ENCODE measurements at places on chromosomes 13 and 19. TPM values are rescaled to one million over a fixed set of nuclear protein-coding genes. Genes with fewer than 3 reads are reported as not detected.

Gene GJA3
- polyA plus RNA-seq: 0.13 TPM

Gene ERICH6B
- polyA plus RNA-seq: not detected

Gene GPR4
- 0.06 TPM for polyA plus RNA-seq

Gene KIR3DL1
- not detected for polyA plus RNA-seq

Gene PALM3
- 0.17 TPM for polyA plus RNA-seq

Gene SCN1B
- 6.2 TPM for polyA plus RNA-seq

Gene FFAR3
- polyA plus RNA-seq: not detected

Gene HSPBP1
- 24.4 TPM for polyA plus RNA-seq

Gene SRRM5
- polyA plus RNA-seq: 0.04 TPM

Gene RAB11B
- polyA plus RNA-seq: 27.3 TPM

Gene DKKL1
- 0.26 TPM for polyA plus RNA-seq

Gene CLEC11A
- 136 TPM for polyA plus RNA-seq

Gene ASPDH
- polyA plus RNA-seq: not detected

Gene SIGLEC5
- not detected for polyA plus RNA-seq

Gene SLITRK5
- not detected for polyA plus RNA-seq

Gene RFPL4AL1
- polyA plus RNA-seq: not detected

Gene PIP5K1C
- polyA plus RNA-seq: 14.2 TPM

Gene KIR2DL3
- polyA plus RNA-seq: not detected

Gene C19orf73
- polyA plus RNA-seq: 0.94 TPM

Gene TRIM28
- 210 TPM for polyA plus RNA-seq

Gene CEACAM3
- polyA plus RNA-seq: not detected

Gene CERS1
- polyA plus RNA-seq: 0.83 TPM

Gene ZNF578
- polyA plus RNA-seq: 0.82 TPM

Gene PLIN5
- polyA plus RNA-seq: not detected

Gene DBP
- polyA plus RNA-seq: 4.3 TPM

Gene TMEM150B
- not detected for polyA plus RNA-seq

Gene ATXN8OS
- polyA plus RNA-seq: not detected

Gene ATP12A
- not detected for polyA plus RNA-seq

Gene MBD3L3
- polyA plus RNA-seq: not detected

Gene MEIS3
- 51.3 TPM for polyA plus RNA-seq

Gene ZNF566
- polyA plus RNA-seq: 3.6 TPM

Gene GPC5
- polyA plus RNA-seq: 0.18 TPM

Gene SMIM44
- polyA plus RNA-seq: not detected

Gene CYP4F2
- not detected for polyA plus RNA-seq

Gene ZNF850
- polyA plus RNA-seq: 1.1 TPM

Gene COPE
- polyA plus RNA-seq: 161 TPM

Gene GPR180
- polyA plus RNA-seq: 2.4 TPM
